ENCODE measurements at places on chromosomes 3 and 15.

GRCh38 chr3:140436421-140436820, 241.4 kb upstream of the TRIM42 start:
- peak; percentile 72 for DNase-seq

GRCh38 chr15:76932135-76932966, 802 bp downstream of the RCN2 start:
- no peak for DNase-seq

DNA sequence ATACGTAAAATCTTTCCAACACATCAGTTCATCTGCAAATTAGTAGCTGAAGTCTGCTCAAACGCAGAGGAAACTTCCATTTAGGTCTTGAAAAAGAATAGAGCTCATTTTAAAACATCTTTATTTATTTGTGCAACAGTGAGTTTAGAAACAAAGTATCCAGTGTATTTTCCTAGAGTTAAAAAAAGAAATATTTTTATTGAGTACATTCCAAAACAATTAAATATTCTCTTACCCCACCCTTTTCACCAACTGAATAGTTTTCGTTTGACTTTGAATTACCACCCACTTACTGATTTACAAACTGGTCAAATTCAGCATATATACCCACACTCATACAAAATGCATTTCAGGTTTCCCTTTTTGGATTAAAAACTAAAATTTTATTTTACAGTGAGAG, 104.7 kb downstream of the ZBTB20 start:
- DNase-seq: no peak

DNA sequence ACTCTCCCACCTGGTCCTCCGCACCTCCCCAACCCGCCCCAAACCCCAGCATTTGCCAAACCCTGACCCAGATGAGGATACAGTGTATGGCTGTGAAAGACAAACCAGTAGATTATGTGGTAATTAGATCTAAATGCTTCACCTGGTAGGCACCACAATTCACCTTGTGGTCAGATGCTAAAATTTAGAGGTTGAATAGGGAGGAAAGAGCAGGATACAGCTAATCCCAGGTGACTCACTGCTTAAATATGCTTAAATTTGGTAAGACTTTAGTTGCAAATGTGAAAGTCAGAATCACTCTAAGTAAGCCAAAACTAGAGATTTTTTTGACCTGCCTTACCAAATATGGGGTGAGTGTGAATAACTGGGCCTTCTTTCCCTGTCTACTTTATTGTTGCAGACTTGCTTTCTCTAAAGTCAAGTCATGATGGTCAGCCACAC, 105.5 kb downstream of the MME start:
- no peak for DNase-seq

DNA sequence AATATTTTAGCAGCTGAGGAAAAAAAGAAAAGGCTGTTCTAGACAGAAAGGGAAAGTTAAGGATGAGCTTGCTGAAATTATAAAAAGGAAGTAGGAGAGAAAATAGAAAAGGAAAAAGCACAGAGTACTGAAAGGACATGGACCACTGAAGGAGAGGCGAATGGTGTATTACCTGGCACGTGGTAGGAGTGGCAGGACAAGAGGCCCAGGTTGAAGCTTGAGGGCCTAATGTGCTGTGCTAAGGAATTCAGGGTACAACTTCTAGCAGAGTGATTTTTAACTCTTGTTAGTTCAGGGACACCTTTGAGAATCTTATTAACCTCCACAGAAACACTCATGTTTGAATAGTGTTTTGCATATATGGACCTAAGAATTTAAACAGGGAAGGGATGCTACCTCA, 60.0 kb upstream of the CRTC3 start:
- DNase-seq: no peak

DNA sequence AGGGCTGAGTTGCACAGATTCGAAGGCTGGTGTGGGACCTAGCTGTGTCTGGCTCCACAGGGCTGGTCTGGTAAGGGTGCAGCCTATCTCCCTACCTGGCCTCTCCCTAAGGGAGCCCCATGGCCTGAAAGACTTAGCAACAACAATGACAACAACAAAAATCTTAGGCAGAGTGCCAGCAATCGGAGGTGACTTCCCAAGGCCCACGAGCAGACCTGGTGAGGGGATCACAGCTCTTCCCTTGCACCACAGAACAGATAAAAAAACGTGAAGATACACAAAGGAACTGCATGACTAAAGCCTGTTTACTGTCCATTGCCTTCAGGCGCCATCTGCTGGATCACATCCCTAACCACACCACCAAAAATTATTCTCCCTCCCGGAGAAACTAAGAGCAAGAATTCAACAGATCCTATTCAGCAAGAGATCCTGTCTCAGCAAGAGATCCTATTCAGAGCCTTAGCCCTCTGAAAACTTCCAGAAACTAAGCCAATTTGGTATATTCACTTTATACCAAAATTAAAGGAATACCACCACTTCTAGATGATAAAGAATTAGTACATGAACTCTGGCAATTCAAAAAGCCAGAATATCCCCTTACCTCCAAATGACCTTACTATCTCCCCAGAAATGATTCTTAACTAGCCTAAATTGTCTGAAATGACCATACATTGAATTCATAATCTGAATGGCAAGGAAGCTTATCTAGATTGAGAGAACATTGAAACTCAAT, 24.1 kb upstream of the OR5K4 start:
- no peak for DNase-seq

DNA sequence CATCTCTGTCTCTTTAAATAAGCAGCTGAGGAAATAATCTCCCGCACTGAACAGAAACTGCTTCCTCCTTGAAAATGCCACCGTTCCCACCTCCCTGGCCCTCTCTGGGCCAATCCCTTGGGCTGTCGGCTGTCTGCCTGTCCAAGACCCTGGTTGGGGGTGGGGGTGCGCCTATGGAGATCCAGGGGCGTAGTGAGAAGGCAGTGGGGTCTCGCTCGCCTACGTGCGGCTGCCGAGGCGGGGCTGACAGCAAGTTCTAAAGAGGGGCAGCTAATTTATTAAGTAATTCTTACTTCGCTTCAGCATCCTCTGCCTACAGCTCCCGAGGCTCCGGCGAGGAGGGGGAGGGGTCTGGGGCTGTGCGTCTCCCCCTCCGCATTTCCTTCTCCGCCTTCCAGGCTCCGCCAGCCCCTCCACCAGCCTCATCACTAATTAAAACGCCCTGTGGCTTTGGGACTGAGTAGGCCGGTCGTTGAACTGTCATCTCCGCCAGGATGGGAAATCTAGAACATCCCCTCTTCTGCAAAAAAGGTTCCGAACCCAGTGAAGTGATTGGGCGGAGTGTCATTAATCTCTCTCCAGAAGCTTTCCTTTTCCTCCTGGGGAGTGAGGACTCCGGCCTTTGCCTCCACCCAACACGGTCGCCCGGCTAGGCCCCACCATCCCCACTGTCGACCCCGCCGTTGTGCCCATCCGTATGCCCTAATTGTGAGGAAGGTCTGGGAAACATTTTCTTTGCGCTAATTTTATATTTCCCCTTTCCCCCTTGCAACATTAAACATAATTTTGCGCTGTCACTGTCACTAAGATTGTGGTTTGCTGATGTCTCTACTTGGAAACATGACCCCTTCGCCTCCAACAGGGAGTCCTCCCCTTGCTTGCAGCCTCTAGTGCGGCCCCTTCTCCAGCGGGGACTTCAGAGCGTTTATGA, 16.9 kb downstream of the NR2F2 start:
- DNase-seq: no peak

GRCh38 chr3:21682206-21682605, 68.8 kb downstream of the ZNF385D start:
- DNase-seq: no peak

DNA sequence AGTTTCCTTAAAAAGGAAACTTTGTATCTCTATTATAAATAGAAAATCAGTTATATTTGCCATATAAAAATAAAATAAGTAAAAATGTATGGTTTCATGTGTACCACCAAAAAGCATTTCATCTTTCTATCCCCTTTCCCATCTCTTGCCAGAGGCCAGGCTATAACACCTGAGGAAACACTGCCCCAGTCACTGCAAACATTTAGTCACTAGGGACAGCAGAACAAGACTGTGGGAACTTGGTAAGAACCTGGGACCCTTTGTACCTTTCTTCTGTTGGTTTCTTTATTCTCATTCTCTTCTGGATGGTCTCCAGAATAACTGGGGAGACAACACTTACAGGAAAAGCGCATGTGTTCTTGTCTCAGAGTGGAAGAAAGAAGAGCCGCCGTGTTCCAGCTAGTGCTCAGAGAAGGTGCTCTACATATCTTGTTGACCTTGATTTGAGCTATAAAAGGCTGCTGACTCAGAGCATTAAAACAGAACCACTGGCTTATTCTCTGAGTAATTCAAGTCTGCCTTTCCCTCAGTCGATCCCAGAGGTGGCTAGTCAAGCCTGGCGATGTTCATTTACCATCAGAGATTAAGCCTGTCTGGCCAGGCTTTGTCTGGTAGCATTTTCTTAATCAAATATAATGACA, 361.6 kb downstream of the RBMS3 start:
- no peak for DNase-seq

GRCh38 chr15:38427380-38427779, 26.5 kb upstream of the FAM98B start:
- no peak for DNase-seq

DNA sequence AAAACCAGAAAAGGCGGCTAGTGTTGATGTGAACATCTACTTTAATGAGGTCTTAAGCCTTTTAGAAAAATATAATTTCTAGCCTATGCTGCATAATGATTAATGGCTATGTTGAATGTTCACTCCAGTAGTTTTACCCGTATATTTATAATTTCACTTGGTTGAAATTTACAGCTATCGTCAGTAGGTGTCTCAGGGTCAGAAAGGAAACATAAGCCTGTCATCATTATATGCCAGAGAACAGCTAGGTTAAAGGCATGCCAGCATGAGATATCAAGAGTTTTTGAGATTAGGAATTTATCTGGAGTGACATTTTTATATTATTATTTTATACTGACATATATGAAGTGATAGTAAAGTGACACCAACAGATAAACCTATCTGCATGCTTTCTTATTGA, 904.1 kb downstream of the OTOL1 start:
- no peak for DNase-seq

- no peak for DNase-seq
These were observed 8.8 kb downstream of the TMOD3 start for GRCh38 chr15:51838270-51838669.

DNA sequence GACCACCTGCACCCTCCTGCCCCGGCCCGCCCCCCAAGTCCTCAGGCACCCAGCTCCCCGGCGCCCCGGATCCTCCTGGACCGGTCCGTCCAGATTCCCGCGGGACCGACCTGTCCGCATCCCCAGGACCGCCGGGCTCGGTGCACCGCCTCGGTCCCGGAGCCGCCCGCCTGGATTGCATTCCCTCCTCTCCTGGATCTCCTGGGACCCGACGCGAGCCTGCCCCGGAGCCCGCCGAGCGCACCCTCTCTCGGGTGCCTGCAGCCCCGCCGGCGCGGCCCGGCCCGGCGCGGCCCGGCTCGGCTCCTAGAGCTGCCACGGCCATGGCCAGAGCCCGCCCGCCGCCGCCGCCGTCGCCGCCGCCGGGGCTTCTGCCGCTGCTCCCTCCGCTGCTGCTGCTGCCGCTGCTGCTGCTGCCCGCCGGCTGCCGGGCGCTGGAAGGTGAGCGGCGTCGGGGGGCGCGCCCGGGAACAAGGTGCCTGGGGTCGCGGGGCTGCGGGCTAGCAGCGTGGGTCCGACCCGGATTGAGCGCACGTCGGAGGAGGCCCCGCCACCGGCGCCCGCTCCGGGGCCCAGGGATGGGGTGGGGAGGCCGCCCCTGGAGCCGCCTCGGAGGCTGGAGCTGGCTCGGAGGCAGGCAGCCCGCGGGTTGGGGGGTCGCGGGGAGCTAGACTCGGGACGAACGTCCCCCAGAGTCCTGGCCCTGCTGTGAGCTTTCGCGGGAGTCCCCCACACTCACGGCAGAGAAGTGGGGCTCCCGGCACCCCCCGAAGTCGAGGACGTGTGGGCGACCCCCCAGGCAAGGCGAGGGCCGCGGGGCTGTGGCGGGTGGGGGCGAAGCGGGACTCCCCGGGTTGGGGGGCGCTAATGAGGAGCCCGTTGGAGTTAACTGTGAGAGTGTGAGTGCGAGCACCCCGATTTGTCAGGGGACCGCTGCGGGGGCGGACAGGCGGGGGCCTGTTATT, 610 bp downstream of the EPHB3 start:
- DNase-seq: no peak
